Breast epithelium (tissue), 4 donors: ENCODE measurements at places on chromosomes 13 and 19.

DNA sequence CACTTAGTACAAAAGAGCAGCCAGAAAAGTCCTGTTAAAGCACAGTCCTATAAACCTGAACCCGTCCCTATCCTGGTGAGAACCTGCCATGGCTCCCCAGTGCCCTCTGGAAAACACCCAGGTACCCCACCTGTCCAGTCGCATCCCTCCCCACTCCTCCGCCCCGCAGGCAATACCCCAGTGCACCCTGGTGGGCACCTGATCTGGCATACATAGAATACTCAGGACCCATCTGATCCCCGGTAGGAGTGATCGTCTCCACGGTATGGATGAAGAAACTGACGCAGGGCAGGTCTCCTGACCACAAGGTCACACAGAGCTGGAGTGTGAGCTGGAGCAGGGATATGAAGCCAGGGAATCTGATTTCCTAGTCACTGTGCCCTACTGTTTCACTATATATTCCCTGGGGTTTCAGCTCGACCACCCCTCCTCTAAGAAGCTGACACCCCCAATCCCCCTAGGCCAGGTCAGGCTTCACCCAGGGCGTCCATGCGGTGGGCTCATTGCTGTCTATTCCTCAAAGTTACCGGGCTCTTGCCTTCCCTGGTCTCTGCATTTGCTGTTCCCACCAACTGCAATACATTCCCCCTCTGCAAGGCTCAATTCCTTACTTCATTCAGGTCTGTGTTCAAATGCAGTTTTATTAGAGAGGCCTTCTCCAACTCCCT is 12.6 kb downstream of the FBXO46 start:
- DNase-seq = no peak

DNA sequence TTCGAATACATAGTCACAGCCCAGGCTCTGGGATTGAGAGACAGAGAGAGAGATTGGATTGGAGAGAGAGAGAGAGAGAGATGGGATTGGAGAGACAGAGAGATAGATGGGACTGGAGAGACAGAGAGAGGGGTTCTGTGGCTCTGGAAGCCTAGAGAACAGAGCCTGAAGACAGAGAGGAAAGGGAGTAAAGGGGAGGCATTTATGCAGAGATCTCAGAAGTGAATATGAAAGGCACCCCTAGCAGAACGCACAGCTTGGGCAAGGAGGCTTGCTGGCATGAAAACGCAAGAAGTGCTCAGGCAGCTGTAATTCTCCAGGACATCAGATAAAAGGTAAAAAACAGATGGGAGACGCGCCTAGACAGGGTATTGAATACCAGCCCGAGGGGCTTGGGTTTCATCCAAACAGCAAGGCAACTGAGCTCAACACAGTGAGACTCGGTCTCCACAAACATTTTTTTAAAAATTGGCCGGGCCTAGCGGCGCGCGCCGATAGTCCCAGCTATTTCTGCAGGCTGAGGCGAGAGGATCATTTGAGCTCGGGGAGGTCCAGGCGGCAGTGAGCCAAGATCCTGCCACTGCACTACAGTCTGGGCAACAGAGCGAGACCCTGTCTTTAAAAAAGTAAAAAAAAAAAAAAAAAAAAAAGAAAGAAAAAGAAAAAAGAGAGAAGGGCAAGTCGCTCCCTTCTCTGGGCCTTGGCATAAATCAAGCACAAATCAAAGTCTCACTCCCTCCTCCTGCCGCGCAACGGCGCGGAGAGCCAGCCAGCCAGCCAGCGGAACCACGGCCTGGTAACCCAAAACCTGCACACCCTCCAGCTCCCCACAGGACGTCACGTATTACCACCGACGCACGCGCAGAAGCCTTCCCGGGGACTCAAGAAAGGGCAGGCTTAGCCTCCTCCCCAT is 774 bp upstream of the PPP2R1A start:
- DNase-seq = peak; percentile 87

GRCh38 chr19:19176950-19177349 is 6.9 kb upstream of the MEF2B start:
- no peak for DNase-seq

DNA sequence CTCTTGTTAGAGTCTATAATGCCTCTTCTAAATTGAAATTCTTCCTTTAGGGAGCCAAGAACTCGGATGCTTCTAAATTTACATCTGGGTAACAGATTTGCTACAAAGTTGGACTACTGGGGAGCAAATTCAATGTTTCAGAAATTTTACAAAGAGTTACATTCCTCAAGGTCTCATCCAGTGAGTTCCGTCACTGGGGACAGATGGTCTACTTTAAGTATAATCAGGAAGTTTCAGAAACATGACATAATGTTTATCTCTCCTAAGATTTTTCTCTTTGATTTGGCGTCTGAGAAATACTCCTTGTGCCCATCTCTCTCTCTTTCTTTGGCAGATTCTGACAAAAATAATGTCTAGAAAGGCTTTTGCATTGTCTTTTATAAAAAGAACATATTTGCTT is 81.5 kb upstream of the MBNL2 start:
- DNase-seq = no peak

GRCh38 chr13:99813336-99814095 is 158.1 kb downstream of the ZIC5 start:
- DNase-seq = no peak

DNA sequence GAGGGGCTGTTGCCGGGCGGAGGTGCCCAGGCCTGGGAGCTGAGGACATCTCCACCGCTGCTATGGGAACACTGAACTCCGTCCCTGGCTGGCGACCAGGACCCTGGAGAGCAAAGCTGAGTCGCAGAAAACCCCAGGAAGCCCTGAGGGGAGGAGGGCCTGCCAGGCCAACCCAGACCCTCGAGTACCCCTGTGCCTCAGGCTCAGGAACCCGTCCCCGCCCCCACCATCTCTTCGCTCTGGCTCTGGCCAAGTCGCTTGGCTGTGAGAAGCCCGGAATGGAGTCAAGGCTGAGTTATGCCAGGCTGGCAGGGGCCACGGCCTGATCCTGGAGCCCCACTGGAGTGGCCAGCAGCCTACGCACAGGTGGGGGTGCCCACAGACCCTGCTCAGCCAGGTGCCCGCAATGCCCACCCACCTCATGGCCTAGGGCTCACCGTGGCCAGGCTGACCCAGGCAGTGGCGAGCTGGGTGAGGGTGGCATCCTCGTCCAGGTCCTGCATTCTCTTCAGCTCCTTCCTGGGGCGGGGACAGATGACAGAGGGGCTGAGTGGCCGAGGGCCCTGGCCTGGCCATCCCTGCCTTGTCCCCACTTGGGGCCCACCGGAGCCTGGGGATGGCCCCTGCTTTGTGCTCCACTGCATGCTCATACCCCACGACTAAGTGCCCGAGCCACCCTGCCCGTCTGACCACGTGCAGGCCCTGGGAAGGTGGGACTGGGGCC is 8.5 kb upstream of the CERS1 start:
- DNase-seq = no peak

DNA sequence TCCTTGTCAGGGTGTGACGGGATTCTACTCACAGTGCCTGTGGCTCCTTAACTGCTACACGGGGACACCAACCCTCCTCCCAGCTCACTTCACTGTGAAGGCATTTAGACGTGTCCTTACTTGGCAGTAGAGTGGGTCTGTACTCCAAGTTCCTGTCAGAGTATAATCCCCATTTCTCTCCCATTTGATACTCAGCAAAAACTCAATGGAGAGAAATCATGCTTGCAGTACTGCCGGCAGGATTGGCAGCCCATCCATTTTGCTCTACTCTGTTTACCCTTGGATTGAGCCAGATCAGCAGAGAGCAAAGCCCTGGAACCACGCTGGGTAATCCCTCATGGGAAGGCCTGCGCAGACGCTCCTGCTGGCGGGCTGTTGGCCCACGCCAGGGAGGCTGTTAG is 28.9 kb downstream of the ARL11 start:
- no peak for DNase-seq

DNA sequence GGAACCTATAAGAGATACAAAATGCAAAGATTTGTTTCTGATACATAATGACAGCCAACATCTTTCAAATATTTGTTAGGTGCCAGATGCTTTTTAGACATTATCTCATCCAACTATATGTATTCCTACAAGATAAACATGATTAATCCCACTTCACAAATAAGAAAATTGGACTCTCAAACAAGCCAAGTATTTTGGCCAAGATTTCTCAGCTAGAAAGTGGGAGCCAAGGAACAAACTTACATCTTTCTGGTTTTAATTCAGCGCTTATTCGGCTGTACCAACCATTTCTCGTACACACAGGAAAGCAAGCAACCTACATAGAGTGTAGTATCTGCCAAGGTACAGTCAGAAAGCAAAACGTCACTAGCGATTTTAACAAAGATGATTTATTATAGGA is 85.7 kb upstream of the SERP2 start:
- DNase-seq = no peak

GRCh38 chr19:56838909-56839651 is 1.4 kb downstream of the PEG3 start:
- DNase-seq = peak; percentile 97

GRCh38 chr13:39263531-39263930 is 225.3 kb downstream of the NHLRC3 start:
- no peak for DNase-seq

DNA sequence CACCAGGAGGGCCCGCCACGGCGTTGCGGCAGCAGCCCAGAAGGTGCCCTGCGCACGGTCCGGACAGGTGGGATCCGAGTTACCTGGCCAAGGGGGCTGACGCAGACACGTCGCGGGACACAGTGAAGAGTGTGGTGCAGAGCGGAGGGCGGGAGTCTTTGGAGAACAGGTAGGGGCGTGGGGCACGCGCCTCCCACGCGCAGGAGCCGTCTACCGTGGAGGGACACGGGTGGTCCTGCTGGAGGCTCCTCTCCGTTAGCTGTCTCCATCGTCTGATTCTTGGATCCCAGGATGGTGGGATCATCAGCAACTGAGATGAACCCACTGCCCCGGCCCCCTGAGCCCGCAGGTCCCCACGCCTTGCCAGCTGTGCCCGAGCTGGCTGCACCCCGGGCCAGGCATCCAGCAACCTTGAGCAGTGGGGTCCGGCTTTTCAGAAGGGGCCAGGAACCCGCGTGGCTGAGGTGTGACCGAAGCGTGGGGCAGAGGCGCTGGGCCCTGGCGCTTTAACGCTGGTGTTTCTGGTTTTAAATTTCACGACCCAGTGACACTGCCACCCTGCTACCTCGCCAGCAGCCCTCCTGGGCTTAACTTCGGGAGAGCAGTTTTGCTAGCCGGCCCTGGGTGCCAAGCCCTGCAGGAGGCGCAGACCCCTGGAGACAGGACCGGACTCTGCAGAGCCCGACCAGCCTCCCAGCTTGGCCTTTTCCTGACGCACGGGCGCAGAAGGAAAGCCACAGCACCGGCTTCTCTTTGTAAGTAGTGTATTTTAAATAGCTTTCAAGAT is 7.3 kb downstream of the FGF22 start:
- no peak for DNase-seq

- no peak for DNase-seq
Measured at GRCh38 chr19:49398001-49398615, 10.1 kb downstream of the KASH5 start.

- DNase-seq = no peak
Measured at GRCh38 chr19:1259876-1260748, 9.0 kb upstream of the CIRBP start.

DNA sequence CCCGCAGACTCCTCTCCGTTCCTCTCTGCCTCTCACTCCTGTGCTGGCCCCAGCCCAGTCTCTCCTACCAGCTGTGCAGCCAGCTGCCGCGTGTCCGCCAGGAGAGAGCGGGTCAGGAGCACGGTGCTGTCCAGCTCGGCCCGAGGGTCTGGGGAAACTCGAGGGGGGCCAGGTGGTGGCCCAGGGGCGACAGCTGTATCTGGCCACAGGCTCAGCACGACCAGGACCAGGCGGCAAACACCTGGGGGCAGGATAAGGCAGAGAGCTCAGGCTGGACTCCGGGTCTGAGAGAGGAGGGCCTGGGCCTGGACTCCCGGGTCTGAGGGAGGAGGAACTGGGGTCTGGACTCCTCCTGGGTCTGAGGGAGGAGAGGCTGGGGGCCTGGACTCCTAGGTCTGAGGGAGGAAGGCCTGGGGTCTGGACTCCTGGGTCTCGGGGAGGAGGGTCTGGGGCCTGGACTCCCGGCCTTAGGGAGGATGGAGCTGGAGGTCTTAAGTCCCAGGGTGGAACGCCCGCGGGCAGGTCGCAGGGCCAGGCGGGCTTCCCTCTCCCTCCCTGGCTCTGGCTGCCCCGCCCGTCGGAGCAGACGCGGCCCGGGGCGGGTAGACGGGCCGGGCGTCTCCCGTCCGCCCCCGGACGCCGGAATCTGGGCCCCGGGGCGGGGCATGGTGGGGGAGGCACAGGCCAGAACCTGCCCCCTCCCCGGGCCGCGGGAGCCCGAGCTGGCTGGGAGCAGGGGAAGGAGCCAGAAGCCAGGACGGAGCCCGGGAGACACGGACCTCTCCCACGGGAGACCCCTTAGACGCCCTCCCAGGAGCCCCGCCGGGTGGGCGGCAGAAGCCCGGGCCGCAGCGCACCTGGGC is 1.3 kb downstream of the IL11 start:
- no peak for DNase-seq

- DNase-seq = no peak
Measured at GRCh38 chr19:30173593-30174356, 198.4 kb upstream of the ZNF536 start.

GRCh38 chr13:113631341-113632095 is 26.5 kb downstream of the ATP4B start:
- DNase-seq = no peak

- no peak for DNase-seq
Measured at GRCh38 chr19:3145909-3146676, 10.3 kb downstream of the GNA15 start.

DNA sequence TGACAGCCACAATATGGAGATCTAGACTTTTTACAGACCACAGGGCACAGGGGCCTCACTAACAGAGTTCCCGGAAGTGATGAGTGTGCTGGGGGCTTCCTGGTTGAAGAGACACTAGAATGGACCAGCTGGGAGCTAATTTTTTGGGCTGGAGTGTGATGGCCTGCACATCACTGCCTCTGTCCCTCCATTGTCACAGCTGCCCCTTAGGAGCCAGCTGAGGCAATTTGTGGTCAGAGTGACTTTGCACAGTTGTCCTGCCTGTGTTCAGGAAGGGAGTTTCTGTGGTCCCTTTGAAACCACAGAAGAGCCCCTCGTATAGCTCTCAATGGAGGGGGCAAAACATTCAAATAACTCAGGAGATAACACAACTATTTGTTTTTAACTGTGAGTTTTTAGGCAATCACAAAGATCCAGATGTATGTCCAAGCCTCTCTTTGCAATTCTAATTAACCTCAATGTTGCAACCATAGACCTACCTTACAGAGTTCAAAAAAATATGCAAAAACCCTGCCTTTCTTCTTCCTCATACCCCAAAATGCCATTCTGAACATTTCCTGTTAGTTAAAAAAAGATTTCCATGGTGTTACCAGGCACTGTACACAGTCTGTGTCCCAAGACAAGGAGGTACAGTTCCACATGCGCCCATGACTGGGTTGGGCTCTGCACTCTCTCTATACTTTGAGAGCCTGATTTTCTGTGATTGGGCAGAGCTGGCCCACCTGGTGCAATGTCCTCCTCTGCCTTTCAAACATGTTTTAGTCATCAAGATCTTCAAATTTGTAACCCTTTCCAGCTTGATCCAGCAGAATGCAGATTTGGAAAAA is 2.4 kb downstream of the ALOX5AP start:
- DNase-seq = no peak

- DNase-seq = no peak
Measured at GRCh38 chr13:22061371-22061805, 390.5 kb downstream of the FGF9 start.
